Femur (tissue), 1 donor: ENCODE measurements at places on chromosomes 2 and 18.
A peak's percentile ranks its signal among the peaks of the same experiment; 100 is the strongest.

DNA sequence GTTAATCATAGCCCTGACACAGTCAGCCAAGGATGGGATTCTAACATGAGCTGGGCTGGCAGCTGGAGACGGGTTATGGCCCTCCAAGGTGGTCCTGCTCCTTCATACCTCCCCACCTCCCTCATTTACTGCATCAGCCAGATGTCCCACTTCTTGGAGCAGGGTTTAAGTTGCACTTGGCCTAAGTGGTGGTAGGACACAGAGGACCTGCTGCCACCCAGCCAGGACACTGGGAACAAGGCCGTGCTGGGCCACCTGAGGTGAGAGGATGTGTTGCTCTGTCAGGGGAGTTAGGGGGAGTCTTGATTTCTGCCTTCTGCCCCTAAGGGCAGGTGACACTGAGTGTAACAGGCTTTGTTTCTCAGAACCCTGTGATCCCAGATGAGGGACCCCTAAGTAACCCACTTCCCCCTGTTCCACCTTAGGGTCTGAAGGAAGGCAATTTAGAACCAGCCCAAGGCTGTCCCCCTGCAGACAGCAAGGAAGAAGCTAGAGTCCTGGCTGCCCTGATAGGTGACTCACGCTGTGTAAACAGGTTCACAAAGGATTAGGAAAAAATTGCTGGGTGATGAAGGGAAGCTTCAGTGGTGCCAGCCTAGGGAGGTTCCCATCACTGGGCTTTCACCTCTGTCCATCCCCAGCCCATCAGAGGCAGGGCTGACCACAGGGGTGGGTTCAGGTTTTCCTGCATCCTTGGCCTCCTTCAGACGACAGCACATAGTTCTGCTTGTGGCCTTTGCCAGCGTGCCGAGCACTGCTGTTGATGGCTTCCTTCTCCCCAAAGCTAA is 114.3 kb upstream of the MCFD2 start:
- DNase-seq: no peak

DNA sequence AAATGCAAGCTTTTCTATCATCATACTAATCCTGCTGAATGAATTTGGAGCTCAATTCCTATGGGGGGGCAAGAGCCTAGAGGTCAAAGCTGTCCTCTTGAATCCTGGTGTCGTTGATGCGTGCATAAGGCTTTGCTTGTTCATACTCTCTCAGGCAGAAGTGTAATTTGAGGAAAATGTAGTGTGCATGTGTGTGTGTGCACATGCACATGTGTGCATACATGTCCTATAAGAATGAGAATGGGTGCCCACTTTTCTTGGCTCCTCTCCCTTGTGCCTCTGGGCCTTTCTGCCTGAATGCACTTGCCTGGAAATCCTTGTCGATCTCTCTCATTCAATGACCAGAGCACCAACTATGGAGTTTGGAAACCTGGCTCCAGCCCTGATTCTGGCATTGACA is 28.5 kb upstream of the C18orf32 start:
- DNase-seq: no peak

GRCh38 chr2:35794796-35795450 is 560.7 kb upstream of the CRIM1 start:
- DNase-seq: no peak

- no peak for DNase-seq
These were observed 17.0 kb upstream of the ANKRD44 start for GRCh38 chr2:197327472-197328098.

- no peak for DNase-seq
These were observed 214.4 kb downstream of the TMX3 start for GRCh38 chr18:68500556-68500955.

DNA sequence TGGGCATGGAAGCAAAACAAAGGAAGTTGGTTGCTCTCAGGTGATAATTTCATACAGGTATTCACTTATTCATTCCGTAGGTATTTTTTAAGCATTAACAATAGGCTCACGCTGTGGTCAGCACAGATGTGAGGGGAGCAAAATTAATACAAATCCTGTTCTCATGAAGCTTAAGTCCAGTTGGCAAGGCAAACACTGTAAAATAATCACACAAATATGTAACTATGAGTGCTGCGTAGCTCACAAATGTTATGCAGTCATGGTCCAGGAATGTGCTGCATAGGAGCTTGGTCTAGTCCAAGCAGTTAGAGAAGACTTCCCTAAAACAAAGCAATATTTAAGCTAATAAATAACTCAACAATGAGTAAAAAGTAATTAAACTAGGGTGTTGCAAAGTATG is 23.9 kb downstream of the SP5 start:
- DNase-seq: no peak

DNA sequence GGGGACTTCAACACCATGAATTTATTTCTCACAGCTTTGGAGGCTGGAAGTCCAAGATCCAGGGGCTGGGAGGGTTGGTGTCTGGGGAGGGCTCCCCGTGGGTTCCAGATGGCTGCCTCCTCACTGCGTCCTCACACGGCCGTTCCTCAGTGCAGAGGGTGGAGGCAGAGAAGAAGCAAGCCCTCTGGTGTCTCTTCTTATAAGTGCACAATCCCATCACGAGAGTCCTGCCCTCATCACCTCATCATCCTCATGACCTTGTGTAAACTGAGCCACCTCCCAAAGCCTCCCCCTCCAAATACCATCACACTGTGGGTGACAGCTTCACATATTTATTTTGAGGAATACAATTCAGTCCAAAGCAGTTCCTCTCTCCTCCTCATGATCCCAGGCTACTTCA is 26.3 kb downstream of the TMEM163 start:
- no peak for DNase-seq

DNA sequence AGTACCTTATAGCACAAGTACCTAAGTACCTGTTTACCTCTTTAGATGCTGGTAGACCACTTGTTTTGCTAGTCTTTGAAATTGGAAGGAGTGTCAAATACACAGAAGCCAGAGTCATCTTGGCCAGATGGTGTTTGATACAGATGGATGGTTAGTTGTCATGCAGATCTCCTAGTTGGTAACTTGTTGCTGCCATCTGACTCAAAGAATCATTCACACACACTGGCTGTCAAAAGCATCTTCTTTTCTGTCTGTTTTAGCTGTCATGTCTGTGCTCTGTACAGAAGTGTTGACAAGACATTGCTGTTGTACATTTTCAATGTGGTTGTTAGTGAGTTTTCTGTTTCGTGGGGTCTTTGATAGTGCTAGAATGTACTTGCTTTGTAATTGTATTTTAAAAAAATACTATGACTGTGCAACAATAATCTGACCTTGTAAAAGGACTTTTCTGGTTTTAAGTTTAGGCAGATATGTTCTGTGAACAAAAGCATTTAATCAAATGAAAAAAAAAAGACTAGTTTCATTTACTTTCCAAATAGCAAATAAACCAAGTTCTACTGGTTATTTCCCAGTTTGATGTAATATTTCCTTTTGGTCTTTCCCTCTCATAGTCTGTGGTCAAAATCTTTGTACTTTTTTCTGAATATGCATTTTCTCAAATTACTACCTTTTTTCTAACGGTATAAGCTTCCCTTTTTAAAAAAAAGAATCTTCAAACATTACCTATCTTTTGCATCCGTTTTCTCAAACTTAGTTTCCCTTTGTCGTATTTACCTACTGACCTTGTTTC is 39.9 kb downstream of the TANK start:
- no peak for DNase-seq

DNA sequence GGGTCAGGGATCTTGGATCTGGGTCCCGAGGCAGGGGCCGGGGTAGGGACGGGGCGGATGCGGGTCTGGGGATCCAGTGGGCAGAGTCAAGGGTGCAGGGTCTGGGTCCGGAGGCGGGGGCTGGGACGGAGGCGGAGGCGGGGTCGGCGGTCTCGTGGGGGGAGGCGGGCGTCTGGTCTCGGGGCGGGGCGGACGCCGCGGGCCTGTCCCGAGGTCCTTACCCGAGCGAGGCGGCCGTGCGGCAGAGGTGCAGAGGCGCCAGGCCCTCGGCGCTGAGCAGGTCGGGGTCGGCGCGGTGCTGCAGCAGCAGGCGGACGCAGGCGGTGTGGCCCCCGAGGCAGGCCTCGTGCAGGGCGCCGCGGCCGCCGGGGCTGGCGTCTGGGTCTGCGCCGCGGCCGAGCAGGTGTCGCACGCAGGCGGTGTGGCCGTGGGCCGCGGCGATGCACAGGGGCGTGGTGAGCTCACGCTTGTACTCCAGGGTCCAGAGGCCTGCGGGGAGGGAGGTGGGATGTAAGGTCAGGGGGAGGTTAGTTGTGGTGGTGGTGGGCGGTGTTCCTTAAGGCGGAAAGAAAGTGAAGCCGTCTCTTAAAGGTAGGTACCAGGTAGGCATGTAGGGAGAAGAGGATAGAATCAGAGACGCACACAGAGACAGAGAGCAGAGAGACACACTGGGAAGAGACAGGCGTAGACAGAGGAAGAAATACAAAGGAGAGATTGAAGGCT is 26.6 kb downstream of the ASB18 start:
- no peak for DNase-seq

DNA sequence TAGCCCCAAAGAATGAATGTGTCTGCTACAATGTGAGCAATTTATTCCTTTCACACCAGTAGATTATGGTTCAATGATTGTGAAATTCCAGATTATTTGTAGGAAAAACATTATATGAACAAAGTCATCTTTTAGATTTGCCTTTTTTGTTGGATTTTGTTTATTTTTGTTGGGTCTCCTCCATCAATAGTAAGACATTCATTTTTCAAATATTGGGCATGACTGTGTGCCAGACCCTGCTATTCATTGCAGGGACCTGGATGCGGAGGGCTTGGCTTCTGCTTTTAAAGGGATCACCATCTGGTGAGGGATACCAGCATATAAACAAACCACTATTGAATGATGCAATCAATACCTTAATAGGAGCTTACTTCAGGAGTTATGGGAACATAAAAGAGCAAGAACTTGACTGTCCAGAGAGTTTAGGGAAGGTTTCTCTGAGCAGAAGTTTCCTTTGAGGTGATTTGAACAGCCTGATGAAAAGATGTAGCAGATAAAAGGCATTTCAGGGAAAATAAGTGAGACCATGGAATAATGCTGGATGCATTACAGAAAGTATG is 486.7 kb downstream of the EPHA4 start:
- DNase-seq: no peak

DNA sequence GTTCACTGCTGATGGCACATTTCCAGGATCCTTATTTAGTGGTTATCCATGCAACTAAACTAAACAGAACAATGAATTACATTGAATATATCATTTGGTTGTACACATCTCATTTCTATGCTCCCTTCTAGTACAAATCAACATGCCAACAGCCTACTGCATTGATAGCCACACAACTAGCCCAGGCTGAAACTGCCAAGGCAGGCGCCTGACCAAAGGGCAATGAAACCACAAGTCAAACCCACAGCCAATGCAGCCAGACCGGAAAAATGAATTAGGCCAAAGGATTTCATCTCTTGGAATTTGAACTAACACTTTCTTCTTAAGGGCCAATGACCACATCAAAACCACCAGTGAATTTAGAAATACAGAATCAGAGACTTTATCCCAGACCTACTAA is 196.4 kb downstream of the NOL4 start:
- DNase-seq: peak; percentile 30

GRCh38 chr2:160906878-160907277 is 253.3 kb upstream of the TANK start:
- DNase-seq: no peak

GRCh38 chr2:86383844-86384243 is 46.4 kb upstream of the REEP1 start:
- DNase-seq: no peak

- DNase-seq: no peak
These were observed 13.8 kb downstream of the PDIA6 start for GRCh38 chr2:10798783-10799182.

GRCh38 chr2:67879586-67880290 is 183.1 kb downstream of the C1D start:
- no peak for DNase-seq

DNA sequence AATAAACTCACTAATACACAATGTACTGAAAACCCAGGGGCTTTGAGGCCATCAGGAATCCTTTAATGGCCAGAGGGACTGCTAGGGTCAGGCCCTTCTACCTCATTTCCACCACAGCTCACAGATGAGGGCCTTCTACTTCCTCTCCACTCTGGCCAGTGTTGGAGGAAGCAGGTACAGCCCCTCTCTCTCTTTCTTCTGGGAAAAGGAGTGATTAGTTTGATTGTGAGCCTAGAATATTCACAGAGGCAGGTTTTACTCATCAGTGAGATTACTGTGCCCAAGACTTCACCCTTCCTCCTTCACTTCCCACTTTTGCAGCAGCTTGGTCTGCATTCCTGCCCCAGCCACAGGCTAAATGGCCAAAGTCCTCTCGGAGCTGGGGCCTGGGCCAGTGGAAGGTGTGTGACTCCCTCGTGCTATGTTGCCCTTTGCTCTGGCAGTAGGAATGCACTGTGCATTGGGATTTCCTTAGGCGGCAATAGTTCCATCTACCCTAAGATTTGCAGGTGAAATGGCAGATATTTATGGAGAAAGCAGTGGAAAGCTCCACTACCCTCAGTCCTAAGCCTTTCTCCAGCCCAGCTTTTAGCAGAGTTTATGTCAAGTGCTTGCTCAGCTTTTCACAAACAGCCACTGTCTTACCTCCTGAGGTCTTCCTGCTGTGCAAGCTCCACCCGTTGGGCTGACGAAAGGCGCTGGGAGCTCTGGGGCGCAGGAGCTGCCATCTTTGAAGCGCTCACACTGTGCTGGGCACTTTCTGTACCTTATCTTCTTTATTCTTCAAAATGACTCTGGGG is 36.2 kb upstream of the YES1 start:
- DNase-seq: no peak

DNA sequence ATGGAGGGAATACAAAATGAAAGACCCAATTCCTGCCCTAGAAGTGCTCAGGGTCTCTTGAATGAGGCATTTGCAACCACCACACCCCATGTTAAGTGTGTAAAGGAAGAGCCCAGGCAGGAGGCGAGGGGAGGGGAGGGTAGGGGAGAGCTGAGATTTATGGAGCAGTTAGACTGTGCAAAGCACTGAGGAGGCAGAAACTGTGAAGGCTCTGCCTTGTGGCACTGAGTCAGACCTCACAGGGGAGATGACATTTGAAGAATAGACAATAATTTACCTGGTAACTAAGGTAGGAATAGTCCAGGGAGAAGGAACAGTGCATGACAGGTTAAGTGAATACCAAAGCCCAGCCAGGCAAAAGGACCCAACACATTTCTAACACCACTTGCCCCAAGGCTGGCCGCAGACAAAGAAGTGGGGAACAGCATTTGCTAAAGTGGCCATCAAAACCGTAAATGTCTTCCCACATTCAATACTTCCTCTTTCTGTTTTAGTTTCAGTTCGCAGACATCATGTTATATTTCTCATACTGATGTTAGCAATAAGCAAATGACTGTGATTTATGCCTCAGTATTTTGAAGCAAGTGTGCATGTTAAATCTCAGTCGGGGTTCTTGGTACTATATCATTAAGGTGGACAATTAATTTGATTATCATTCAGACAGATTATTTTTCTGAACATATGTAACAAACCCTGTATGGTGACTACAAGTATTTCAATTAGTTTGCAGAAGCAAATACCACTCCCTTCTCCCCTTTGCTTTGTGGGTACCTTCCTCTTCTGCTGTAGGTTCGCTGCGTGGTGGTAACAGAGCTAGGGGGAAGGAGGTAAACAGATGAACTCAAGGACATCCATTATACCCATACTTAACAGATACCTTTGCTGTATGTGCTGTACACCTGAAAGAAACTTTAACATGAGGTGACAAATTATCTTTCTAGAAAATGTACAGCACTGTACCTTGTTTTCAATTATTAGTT is 27.5 kb downstream of the CDH20 start:
- DNase-seq: no peak

- no peak for DNase-seq
These were observed 123.8 kb downstream of the KCTD1 start for GRCh38 chr18:26424428-26425147.

- no peak for DNase-seq
These were observed 85.8 kb downstream of the TCF4 start for GRCh38 chr18:55501982-55502710.
